ENCODE measurements at places on chromosomes 11 and 22.

DNA sequence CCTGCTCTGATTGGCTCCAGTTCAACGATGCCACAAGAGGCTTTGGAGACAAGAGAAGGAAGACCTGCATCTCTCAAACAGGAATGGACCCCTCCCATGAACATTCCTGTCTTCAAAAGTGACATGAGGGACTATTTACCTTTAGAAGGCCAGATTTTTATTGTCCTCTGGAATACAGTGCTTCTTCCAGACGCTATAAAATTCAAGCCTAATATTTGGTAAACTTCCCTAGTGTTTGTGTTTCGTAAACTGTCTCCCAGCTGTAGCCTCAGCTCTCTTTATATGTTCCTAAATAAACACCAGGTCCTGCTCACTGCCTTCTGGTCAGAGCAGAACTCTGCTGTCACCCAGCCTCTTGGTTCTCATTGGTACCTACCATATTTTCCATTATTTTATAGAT, 157.8 kb downstream of the CCDC34 start:
- no peak for ATAC-seq

DNA sequence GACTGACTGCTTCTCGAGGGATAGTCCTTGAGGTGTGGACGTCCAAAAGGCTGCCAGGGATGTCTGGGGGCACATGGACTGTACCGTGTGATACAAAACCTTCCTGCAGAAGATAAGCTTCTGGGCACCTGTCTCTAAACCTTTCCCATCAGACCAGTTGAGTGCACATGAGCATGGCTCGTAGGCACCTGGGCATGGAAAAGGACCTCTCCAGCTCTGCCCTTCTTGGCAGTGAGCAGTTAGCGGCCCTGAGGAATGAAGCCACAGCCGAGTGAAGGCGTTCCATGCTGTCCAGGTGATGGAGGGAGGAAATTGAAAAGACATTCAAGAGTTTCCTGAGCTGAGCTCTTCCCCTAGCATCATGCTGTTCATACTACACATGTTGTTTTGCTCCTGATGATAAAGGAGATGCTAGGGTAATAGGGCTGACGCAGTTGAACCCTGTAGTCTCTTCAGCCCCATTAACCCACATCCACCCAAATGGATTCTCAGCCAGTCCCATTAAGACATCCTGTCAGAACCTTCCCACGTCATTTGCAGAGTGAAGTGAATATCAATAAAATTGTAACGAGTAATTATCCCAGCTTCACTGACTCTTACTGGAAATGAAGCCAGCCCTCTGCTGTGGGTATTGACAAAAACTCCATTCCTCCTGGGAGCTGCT, 138.6 kb downstream of the KIRREL3 start:
- ATAC-seq: no peak

DNA sequence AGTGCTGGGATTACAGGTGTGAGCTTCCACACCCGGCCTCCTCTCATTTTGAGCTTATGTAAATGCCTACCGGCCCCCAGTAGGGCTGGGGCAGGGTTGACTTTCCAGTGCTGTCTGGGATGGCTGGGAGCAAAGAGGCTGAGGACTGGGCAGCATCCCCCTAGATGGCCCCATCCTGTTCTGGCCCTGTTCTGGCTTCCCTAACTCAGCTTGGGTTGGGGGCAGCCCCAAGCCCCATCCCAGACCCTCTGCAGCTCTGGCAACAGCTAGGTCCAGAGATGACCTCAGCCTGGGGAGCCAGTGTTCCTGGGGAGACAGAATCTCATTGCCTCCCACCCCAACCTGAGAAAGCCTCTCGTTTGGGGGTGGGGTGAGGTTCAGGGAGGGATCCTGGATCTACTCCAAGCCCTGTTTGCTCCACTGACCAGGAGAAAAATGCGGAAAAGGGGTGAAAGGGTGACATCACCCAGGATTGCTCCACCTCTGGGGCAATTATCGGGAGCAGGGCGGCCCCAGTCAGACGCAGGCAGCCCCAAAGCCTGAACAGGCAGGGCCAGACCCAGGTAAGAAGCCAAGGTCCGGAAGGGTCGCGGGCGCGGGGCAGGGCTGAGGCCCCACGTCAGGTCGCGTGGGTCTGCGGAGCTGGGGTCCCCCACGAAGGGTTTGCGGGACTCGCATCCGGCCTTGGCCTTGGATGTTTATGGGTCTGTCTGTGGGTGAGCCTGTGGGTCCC, at the start of gene PNPLA2:
TSS of gene PNPLA2 (plus strand) at position 519 of the 733 bp plus-strand sequence. CDS start 805 bp downstream, outside the sequence.
- ATAC-seq: no peak

DNA sequence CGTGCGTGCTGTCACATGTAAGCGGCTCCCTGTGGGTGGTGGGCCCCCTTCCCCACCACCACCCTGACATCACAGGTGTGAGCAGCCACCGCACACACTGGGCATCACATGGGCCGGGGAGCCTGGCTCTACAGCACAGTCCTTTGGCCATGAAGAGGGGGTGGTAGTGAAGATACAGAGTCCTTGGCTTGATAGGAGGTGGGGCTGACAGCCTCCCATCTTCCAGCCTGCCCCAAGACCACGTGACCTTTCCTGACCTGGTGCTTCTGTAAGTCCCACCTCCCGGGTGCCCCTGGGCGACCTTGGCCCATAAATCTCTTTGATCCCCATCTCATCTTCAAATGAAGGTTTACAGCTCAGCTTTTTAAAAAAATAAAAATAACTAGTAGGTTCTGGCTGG, 21.2 kb upstream of the MGAT3 start:
- no peak for ATAC-seq

GRCh38 chr11:60923800-60924109, 505 bp upstream of the TMEM132A start:
- ATAC-seq: no peak

- peak; percentile 50 for ATAC-seq
These were observed 51.5 kb downstream of the FAM181B start for GRCh38 chr11:82682003-82682751.

- peak; percentile 7 for ATAC-seq
These were observed 8.0 kb upstream of the PKNOX2 start for GRCh38 chr11:125156346-125157117.

DNA sequence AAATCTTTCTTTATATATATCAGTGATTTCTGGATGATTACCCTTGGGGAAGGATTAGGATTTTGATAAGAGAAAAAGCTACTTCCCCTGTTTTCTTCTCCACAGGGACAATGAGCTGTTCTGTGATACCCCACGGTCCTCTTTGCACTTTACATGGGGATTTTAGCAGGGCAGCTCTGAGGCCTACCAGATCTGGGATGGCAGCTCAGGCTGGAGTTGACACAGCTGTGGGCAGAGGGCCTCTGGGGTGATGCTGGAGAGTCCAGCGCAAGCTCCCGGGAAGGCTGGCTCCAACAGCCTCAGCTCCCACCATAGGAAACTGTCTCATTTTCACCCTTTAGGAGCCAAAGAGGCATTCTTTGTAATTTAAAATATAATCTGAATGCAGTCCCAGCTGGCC, 383.8 kb upstream of the NARS2 start:
- no peak for ATAC-seq

GRCh38 chr11:13042873-13043342, 33.8 kb downstream of the RASSF10 start:
- peak; percentile 57 for ATAC-seq

DNA sequence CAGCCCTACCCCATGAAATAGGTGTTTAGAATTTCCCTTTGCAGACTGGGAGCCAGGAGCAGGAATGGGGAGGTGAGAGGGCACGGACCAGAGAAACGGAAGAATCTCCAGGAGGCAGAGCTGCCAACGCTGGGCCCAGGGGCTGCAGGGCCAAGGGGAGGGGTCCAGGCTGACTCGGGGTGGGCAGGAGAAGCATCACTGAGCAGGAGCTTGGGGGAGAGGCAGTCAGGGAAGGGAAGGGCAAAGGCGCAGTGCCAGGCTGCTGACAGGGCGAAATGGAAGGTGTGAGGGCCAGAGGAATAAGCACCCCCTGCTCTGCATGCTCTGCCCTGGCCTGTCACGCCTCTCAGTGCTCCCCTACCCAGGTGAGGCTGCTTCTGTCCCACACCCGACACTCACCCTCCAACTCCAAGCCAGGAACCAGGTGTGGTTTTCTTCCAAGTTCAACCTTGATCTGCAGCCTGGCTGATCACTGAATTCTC, 14.5 kb downstream of the LRRC32 start:
- ATAC-seq: no peak

GRCh38 chr11:114416441-114416961, 16.0 kb downstream of the RBM7 start:
- no peak for ATAC-seq

GRCh38 chr11:44752300-44752699, 25.5 kb downstream of the TSPAN18 start:
- ATAC-seq: no peak

- ATAC-seq: no peak
These were observed 142.2 kb downstream of the FAM76B start for GRCh38 chr11:95647355-95647754.

GRCh38 chr11:65498042-65498726, 661 bp upstream of the MALAT1 start:
- no peak for ATAC-seq

DNA sequence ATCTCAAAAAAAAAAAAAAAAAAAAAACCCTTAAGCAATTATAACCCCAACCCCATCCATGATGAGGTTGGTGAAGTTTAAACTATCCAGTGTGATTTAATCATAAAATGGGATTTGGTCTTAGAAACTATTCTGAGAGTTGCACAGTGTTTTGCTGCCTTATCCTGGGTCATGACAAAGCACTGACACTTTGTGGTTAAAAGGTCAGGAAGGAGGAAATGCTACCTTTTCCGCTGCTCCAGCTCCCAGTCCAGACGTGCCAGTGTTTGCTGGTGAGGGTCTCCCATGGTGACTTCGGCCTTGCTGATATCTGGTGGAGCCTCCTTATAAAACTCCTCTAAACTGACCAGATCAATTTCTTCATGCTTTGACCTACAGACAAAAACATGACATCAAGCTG, 14.5 kb downstream of the THOC5 start:
- ATAC-seq: no peak

DNA sequence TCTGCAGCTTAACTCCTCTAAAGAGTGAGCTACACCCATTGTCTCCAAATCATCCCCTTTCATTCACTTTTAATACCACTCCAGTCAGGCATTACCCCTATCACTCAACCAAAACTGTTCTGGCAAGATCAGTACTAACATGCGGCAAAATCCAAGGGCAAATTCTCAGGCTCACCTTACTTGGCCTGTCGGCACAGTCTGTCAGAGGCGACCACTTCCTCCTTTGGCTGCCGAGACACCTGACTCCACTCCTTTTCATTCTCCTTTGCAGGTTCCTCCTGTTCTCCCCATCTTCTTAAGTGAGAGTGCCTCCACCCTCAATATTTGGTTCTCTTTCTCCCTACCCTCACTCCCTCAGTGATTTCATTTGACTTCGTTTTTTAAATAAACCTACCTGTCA, 4.2 kb downstream of the C11orf91 start:
- ATAC-seq: no peak

- ATAC-seq: no peak
These were observed 428.1 kb downstream of the OPCML start for GRCh38 chr11:133104009-133104744.

DNA sequence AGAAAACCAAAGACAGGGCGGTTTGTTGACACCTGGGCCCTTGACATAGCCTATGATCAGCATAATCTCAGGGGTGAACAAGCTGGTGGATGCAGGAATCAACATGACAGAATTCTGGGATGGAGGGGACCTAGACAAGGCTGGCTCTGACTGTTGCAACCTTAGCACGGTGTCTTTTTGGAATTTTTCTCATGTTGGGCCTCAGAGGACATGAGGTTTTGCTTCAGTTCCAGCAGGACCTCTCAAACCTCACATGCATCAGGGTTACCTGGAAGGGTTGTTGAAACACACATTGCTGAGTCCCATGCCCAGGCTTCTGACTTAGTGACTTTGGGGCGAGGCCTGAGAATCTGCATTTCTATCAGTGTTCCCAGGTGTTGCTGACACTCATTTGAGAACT, 345.6 kb upstream of the B3GAT1 start:
- ATAC-seq: no peak

DNA sequence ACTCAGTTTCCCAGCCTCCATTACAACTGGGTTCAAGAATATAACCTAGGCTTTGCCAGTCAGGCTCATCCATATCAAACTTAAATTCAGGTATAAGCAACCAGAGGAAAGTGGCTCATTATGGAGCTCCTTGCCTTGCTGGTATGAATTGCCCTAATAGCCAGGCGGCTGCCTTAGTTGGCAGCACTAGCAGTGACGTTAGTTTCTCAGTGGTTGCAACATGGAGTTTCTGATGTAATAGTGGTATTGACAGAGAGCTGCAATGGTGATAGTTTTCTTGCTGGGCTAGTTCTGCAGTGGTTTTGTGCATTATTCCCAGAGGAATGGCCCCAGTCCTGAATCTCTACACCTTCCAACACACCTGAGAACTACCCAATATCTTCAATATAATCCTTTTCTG, 3.8 kb upstream of the TMEM123 start:
- ATAC-seq: no peak

DNA sequence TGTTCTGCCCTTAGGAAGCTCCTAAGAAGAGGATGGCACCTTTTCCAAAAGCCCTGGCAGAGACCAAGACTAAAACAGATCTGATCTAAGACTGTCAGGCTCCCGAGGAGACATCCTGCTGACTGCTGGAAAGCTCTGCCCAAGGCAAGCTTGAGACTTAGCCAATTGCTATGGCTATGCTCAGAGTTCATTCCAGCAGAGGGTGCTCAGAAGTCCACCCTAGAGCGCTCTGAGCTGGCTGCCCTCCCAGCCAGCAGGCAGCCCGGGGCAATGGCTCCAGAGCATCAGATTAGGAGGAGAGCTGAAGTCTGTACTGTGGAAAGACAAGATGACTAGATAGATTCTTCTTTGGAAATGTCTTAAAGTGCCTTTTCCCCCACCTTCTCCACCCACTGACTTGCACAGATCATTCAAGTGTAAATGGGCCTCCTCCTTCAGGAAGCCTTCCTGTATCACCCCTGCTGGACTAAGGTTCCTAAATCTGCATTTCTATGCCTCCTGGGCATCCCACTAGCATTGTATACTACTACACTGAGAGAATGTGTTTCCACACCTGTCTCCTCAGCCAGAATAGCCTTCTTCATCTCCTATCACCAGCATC, 23.4 kb downstream of the LRRC55 start:
- peak; percentile 85 for ATAC-seq

GRCh38 chr11:1425439-1425838, 35.7 kb downstream of the BRSK2 start:
- ATAC-seq: no peak

DNA sequence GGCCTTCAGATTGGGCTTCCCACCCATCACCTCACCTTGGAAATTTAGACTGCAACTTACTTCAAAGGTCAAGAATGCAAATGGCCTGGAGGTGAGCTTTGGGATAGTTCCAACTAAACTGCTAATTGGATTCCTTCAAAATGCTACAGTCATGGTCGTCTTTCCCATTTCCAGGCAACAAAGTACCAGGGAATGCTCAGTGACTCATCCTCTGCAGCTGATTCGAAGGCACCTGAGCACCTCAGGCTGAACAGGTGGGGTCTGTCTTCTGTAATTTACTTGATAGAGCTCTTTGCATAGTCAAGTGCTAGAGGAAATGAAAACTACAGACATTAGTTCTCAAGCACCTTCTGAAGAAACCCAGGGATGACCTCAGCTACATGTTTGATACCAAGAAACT, 20.5 kb upstream of the FSHB start:
- ATAC-seq: no peak

DNA sequence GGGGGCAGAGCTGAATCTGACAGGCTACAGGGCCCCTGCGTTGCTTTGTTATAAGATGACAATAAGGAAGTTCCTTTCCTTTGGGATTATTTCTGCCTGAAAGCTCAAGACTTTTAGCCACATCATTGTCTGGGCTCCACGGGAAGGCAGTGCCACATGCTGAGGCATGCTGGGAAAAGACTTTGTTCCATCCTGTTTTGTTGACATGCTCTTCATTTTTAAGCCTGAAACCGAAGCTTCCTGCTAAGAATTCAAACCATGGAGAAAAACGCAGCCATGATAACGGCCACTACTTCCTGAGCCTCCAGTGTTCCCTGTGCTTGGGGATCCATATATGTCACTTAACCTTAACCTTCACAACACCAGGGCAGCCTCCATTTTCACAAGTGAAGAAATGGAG, 5.5 kb upstream of the TCF20 start:
- no peak for ATAC-seq

Data from motor neuron (in vitro differentiated cells).